CD14-positive monocyte (primary cell): ENCODE measurements at places on chromosomes 5 and 9. TPM values are rescaled to one million over a fixed set of nuclear protein-coding genes. Genes with fewer than 3 reads are reported as not detected.

- peak overlapping the region; percentile 75 for H3K4me3 ChIP-seq
- DNase-seq, result peak; percentile 90
- H3K27me3 ChIP-seq, result no peaks in the 10 kb centered on the region
- peaks cover 24% of the 10 kb centered on the region for H3K36me3 ChIP-seq
- peak overlapping the region; percentile 98 for H3K27ac ChIP-seq
- H3K4me1 ChIP-seq, result peaks cover 77% of the 10 kb centered on the region
These were observed 1.2 kb downstream of the SLC31A2 start for GRCh38 chr9:113151696-113152630.

DNA sequence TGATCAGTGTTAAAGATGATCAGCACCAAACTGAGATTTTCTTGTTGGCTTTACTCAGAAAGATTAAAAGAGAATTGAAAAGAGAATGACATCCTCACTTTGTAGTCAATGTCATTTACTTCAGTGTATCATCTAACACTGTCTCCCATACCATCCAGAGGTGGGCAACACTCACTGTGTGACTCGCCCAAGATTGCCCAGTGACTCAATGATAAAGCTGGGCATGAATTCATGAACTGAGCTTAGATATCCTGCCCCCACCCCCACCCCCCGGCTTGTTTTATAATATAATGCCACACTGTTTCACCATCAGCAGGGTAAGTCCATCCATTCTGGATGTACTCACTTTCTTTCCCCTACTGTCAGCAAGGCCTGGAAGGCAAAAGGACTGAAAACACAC lies 242.2 kb downstream of the FAM114A2 start:
- H3K27me3 ChIP-seq, result no peaks in the 10 kb centered on the region
- H3K4me1 ChIP-seq, result no peaks in the 10 kb centered on the region
- no peak overlapping the region for H3K27ac ChIP-seq
- no peak for DNase-seq
- H3K36me3 ChIP-seq, result no peaks in the 10 kb centered on the region
- no peak overlapping the region for H3K4me3 ChIP-seq

- H3K4me3 ChIP-seq, result no peak overlapping the region
- peaks cover 96% of the 10 kb centered on the region for H3K4me1 ChIP-seq
- no peaks in the 10 kb centered on the region for H3K27me3 ChIP-seq
- DNase-seq, result no peak
These were observed 6.2 kb downstream of the NEK6 start for GRCh38 chr9:124263800-124264426.

- no peak for DNase-seq
- H3K27me3 ChIP-seq, result no peaks in the 10 kb centered on the region
- no peaks in the 10 kb centered on the region for H3K36me3 ChIP-seq
- H3K4me1 ChIP-seq, result no peaks in the 10 kb centered on the region
- H3K27ac ChIP-seq, result no peak overlapping the region
These were observed 153.3 kb upstream of the SPRY4 start for GRCh38 chr5:142478113-142478512.

GRCh38 chr5:5140479-5141338 lies 579 bp downstream of the ADAMTS16 start:
- no peak overlapping the region for H3K27ac ChIP-seq
- no peaks in the 10 kb centered on the region for H3K4me1 ChIP-seq
- H3K36me3 ChIP-seq, result no peaks in the 10 kb centered on the region
- no peak overlapping the region for H3K4me3 ChIP-seq
- H3K27me3 ChIP-seq, result peaks cover 22% of the 10 kb centered on the region

DNA sequence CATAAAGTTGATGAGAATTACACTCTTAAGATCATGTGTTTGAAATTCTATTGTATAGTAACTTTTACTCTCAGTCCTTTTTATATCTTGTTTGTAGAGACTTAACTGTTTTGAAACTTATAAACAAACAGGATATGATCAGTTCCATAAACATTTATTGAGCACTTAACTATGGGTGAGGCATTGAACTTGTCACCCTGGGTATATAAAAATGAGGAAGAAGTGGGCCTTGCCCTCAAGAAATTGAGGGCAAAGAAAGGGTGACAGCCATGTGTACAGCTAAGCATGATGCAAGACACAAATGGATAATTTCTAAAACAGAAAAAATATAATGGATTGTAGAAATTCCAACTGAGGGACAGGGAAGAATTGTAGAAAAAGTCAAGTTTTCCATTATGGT lies 15.7 kb downstream of the UNC13B start:
- H3K36me3 ChIP-seq, result no peaks in the 10 kb centered on the region
- H3K27me3 ChIP-seq, result no peaks in the 10 kb centered on the region
- no peaks in the 10 kb centered on the region for H3K4me1 ChIP-seq

GRCh38 chr5:82642313-82642712 lies 364.2 kb upstream of the RPS23 start:
- peaks cover 2% of the 10 kb centered on the region for H3K4me1 ChIP-seq
- H3K27me3 ChIP-seq, result no peaks in the 10 kb centered on the region
- no peak overlapping the region for H3K4me3 ChIP-seq
- no peak overlapping the region for H3K27ac ChIP-seq
- H3K36me3 ChIP-seq, result no peaks in the 10 kb centered on the region

DNA sequence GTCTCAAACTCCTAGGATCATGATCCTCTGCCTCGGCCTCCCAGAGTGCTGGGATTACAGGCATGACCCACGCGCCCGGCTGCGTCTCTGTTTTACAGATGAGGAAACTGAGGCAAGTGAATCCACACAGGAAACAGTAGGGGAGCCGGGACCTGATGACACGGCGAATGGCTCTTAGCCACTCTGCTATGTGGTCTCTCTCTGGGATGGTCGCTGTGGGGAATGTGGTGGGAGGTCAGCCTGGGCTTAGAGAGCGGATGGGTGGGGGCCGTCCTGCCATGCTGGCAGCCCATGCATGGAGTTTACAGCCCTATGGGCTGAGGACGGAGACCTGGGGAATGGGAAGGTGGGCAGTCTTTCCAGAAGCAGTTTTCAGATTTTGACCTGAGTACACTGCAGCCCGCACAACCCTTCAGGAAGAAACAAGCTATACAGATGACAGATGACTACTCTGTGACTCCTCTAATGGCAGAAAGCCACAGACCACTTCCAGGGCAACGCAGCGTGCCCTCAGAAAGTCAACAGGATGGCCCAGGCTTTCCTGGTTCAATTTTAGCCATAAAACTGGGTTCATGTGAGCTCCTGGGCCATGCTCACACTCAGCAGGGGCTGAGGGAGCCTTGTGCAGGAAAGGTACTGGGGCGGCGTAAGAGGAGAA lies 136.1 kb upstream of the RAPGEF1 start:
- no peak overlapping the region for H3K27ac ChIP-seq
- H3K4me3 ChIP-seq, result no peak overlapping the region
- no peak for DNase-seq
- no peaks in the 10 kb centered on the region for H3K27me3 ChIP-seq
- no peaks in the 10 kb centered on the region for H3K4me1 ChIP-seq

GRCh38 chr9:35906923-35907699 lies 1.1 kb downstream of the HRCT1 start:
- no peak for DNase-seq
- H3K27ac ChIP-seq, result no peak overlapping the region
- H3K36me3 ChIP-seq, result no peaks in the 10 kb centered on the region
- H3K27me3 ChIP-seq, result no peaks in the 10 kb centered on the region
- peaks cover 38% of the 10 kb centered on the region for H3K4me1 ChIP-seq

- no peak for DNase-seq
- H3K36me3 ChIP-seq, result no peaks in the 10 kb centered on the region
- no peak overlapping the region for H3K4me3 ChIP-seq
- H3K27me3 ChIP-seq, result no peaks in the 10 kb centered on the region
- H3K4me1 ChIP-seq, result no peaks in the 10 kb centered on the region
- H3K27ac ChIP-seq, result no peak overlapping the region
These were observed 221.2 kb downstream of the GABRG2 start for GRCh38 chr5:162288647-162289296.

DNA sequence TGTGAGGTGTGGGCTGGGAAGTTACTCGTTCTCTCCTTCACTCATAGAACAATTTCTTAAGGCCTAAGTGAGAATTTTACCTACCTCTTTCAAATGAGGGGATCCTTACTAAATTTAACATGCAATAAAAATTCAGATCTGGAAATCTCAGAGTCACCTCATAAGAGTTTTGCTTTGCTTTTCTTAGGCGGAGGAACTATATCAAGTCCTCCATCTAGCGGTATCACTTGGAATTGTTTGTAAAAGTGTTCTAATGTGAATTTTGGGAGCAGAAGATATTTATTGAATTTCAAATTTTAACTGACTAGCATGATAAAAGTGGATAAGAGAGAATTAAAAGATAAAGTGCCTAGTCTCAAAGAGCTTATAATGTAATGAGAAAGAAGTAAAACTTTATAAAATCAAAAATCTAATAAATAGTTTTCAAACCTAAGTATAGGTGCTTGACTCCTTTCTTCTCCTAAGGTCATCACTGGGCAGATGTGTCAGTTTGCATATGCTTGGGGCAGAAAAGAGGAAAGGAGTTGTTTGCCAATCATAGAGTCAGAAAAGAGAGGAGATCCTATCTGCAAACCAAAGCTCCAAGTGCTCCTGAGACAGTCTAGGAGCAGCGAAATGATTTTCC lies 145.7 kb upstream of the DAB2 start:
- H3K36me3 ChIP-seq, result no peaks in the 10 kb centered on the region
- no peak overlapping the region for H3K4me3 ChIP-seq
- H3K27me3 ChIP-seq, result no peaks in the 10 kb centered on the region
- H3K27ac ChIP-seq, result no peak overlapping the region
- no peaks in the 10 kb centered on the region for H3K4me1 ChIP-seq
- DNase-seq, result peak; percentile 19

DNA sequence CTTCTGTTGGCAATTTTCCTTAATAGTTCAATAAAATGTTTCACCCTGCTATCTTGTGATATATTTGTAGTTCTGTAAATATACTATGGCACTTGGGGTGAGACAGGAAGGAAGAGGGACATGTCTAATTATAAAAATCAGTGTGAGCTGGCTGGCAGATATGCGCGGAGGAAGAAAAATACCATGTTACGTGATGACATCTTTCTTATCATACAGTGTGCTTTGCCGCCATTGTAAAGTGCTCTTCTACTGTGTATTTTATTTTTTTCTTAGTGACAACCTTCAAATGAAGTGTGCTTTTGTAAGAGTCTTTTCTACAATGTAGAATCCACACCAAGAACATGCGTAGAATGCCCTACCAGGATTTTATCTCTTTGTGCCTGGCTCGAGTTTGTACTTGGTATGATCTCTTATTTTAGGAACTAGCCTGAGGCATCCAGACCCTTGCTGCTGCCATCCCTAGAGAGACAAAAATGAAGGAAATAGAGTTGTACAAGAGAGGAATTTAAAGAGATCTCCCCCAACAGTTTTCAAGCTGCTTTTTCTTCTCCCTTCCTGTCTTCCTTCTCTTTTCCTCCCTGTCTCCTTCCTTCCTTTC lies 46.7 kb upstream of the RIOK2 start:
- no peaks in the 10 kb centered on the region for H3K4me1 ChIP-seq
- no peaks in the 10 kb centered on the region for H3K27me3 ChIP-seq
- no peaks in the 10 kb centered on the region for H3K36me3 ChIP-seq
- H3K27ac ChIP-seq, result no peak overlapping the region
- no peak overlapping the region for H3K4me3 ChIP-seq

DNA sequence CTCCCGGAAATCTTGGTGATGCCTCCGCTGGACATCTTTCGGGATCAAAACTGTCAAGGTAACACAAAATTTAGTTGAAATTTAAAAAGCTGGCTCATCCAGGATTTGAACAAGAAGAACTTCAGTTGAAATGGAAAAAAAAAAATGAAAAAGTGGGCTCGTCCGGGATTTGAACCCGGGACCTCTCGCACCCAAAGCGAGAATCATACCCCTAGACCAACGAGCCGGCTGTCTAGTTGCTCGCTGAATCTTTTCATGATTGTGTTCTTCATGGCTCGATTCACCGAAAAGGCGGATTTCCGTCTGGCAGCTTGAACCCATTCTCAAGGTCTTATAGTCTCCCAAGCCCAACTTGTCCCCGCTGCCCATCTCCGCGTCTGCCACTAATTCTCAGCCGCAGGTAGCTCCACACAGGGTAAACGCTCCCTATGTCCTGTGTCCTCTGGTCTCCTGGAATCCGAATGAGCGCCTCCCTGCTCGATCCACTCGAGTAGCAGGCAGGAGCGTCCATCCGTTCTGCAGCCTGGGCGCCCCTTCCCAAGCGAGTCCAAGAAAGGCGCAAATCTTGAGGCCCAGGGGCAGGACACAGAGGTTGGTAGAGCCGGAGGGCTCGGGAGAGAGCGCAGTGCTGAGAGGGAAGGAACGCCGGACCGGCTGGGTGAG lies 16.2 kb downstream of the TRIM7 start:
- no peaks in the 10 kb centered on the region for H3K36me3 ChIP-seq
- peaks cover 19% of the 10 kb centered on the region for H3K27me3 ChIP-seq
- H3K4me1 ChIP-seq, result peaks cover 55% of the 10 kb centered on the region

GRCh38 chr9:124788542-124789217 lies 11.7 kb downstream of the OLFML2A start:
- no peaks in the 10 kb centered on the region for H3K27me3 ChIP-seq
- no peak overlapping the region for H3K27ac ChIP-seq
- DNase-seq, result no peak
- no peaks in the 10 kb centered on the region for H3K36me3 ChIP-seq
- peaks cover 18% of the 10 kb centered on the region for H3K4me1 ChIP-seq

GRCh38 chr5:174083056-174083827 lies 37.7 kb downstream of the NSG2 start:
- no peaks in the 10 kb centered on the region for H3K36me3 ChIP-seq
- H3K4me1 ChIP-seq, result no peaks in the 10 kb centered on the region
- H3K4me3 ChIP-seq, result no peak overlapping the region
- no peaks in the 10 kb centered on the region for H3K27me3 ChIP-seq
- no peak overlapping the region for H3K27ac ChIP-seq

DNA sequence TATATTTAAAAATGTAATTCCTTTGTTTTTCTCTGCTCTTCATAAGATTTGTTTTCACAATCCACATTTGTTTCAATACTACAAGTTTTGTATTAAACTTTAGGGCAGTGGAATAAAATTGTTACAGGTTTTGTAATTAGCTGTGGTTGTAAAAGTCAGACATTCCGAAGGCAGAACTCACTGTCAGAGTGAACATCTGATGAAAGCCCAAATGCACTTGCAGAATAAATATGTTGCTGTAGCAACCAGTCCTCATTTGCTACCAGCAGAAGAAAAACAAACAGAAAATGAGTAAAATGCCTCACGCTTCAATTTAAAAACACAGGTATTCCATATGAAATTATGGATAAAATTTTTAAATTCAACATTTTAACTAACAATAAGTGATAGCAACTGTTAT lies 740.1 kb upstream of the FAM174A start:
- H3K36me3 ChIP-seq, result no peaks in the 10 kb centered on the region
- no peaks in the 10 kb centered on the region for H3K27me3 ChIP-seq

GRCh38 chr9:86342269-86342668 lies 11.9 kb downstream of the TUT7 start:
- H3K4me3 ChIP-seq, result no peak overlapping the region
- peaks cover 78% of the 10 kb centered on the region for H3K36me3 ChIP-seq
- peak overlapping the region; percentile 59 for H3K27ac ChIP-seq
- DNase-seq, result no peak

GRCh38 chr5:150746-151145 lies 40.5 kb upstream of the LRRC14B start:
- H3K36me3 ChIP-seq, result no peaks in the 10 kb centered on the region
- H3K27me3 ChIP-seq, result no peaks in the 10 kb centered on the region
- H3K4me3 ChIP-seq, result no peak overlapping the region
- H3K4me1 ChIP-seq, result no peaks in the 10 kb centered on the region
- no peak for DNase-seq
- H3K27ac ChIP-seq, result no peak overlapping the region

The HDAC3 gene
- polyA plus RNA-seq, result 64.4 and 103 TPM in 2 replicates

The PCDHA12 gene
- not detected for polyA plus RNA-seq

The PSAT1 gene
- polyA plus RNA-seq, result 0.05 TPM in 1 of 2 replicates, not detected in the other

The MSH3 gene
- 2.1 and 4.5 TPM in 2 replicates for polyA plus RNA-seq

The ZER1 gene
- polyA plus RNA-seq, result 18.0 and 23.2 TPM in 2 replicates

The HRH2 gene
- 71.7 and 75.5 TPM in 2 replicates for polyA plus RNA-seq

The C7 gene
- not detected for polyA plus RNA-seq

The IFNA2 gene
- not detected for polyA plus RNA-seq

The ATP10B gene
- not detected in 2 replicates for polyA plus RNA-seq

The SCGB3A2 gene
- polyA plus RNA-seq, result 9.3 TPM

The BNIP1 gene
- 9.2 TPM for polyA plus RNA-seq

The PCDHGA7 gene
- not detected for polyA plus RNA-seq
